Stimulated activated CD4-positive, alpha-beta T cell treated with anti-CD3 and anti-CD28 coated beads, Interleukin-1b, Interleukin-23, amount 100 ng/mL, for 1 hour (primary cell): ENCODE measurements at places on chromosomes 4 and X.

- DNase-seq: no peak
Observed at GRCh38 chr4:166197166-166197565, 324.1 kb downstream of the TLL1 start.

- no peak for DNase-seq
Observed at GRCh38 chrX:154125391-154126040, 18.5 kb upstream of the OPN1LW start.

GRCh38 chrX:42466332-42467046 lies 311.5 kb downstream of the PPP1R2C start:
- DNase-seq: no peak

GRCh38 chrX:16196829-16197228 lies 29.5 kb downstream of the MAGEB17 start:
- no peak for DNase-seq

- no peak for DNase-seq
Observed at GRCh38 chr4:56302760-56303159, 84.5 kb downstream of the AASDH start.

- no peak for DNase-seq
Observed at GRCh38 chr4:8181844-8182243, 17.2 kb upstream of the SH3TC1 start.
